IMR-90 (cell line): ENCODE measurements at places on chromosomes 4 and X. TPM values are rescaled to one million over a fixed set of nuclear protein-coding genes. Genes with fewer than 3 reads are reported as not detected.

Gene PIR
- 7.3 and 8.7 TPM in 2 replicates for polyA plus RNA-seq

GRCh38 chrX:40158036-40158706 lies 60.4 kb upstream of the BCOR start:
- peak overlapping the region; percentile 56 for H3K4me3 ChIP-seq
- peaks cover 2% of the 10 kb centered on the region; the same call in 1 of the 2 replicates for H3K4me1 ChIP-seq
- no peaks in the 10 kb centered on the region for H3K36me3 ChIP-seq
- H3K27me3 ChIP-seq = peaks cover 2% of the 10 kb centered on the region; the same call in 1 of the 2 replicates

Gene UBA6
- 26.8 and 29.2 TPM in 2 replicates for polyA plus RNA-seq

Gene FREM3
- not detected in 2 replicates for polyA plus RNA-seq

Gene CT45A5
- not detected in 2 replicates for polyA plus RNA-seq

Gene GAGE1
- polyA plus RNA-seq = not detected in 2 replicates

Gene SOD3
- polyA plus RNA-seq = 5.8 and 7.3 TPM in 2 replicates

DNA sequence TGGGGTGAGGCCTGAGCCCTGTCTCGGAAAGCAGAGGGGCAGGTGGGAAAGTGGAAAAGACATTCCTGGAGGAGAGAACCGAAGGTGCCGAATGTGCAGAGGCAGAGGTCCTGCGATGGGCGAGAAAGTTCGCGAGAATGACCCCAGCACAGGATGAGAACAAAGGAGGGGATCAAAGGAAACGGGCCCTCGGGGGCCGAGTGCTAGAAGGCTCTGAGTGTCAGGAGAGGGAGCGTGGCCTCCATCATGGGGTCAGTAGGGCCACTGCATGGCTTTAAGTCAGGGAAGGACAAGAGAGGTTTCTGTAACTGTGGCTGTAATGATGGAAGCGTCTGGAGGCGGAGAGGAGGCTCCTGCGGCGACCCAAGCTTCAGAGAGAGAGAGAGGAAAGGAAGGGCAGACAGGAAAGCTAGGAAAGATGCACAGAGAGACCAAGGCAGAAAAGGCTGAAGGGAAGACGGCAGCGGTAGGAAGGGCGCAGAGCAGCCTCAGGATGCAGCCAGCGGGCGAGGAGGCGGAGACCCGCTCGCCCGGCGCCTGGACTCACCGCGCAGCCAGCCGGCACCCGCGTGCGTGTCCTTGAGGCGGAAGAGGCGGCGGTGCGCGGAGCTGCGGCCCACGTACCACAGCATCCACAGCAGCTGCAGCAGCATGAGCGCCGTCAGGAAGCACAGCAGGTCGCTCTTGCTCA lies 669 bp downstream of the OTOP1 start:
- no peak overlapping the region for H3K4me3 ChIP-seq
- no peak overlapping the region for H3K27ac ChIP-seq
- H3K27me3 ChIP-seq = peaks cover 44% of the 10 kb centered on the region
- H3K36me3 ChIP-seq = no peaks in the 10 kb centered on the region

Gene CD38
- not detected in 2 replicates for polyA plus RNA-seq

Gene P2RY4
- polyA plus RNA-seq = 0.14 and 0.20 TPM in 2 replicates

Gene BMX
- polyA plus RNA-seq = not detected in 2 replicates

Gene ELOVL6
- polyA plus RNA-seq = 12.6 and 17.9 TPM in 2 replicates

Gene MXRA5
- polyA plus RNA-seq = 1.1 and 1.2 TPM in 2 replicates

- H3K36me3 ChIP-seq = no peaks in the 10 kb centered on the region
- H3K27me3 ChIP-seq = no peaks in the 10 kb centered on the region; the same call in 1 of the 2 replicates
- no peak overlapping the region for H3K4me3 ChIP-seq
- H3K27ac ChIP-seq = no peak overlapping the region
Measured at GRCh38 chr4:9916346-9916745, 105.0 kb downstream of the SLC2A9 start.

DNA sequence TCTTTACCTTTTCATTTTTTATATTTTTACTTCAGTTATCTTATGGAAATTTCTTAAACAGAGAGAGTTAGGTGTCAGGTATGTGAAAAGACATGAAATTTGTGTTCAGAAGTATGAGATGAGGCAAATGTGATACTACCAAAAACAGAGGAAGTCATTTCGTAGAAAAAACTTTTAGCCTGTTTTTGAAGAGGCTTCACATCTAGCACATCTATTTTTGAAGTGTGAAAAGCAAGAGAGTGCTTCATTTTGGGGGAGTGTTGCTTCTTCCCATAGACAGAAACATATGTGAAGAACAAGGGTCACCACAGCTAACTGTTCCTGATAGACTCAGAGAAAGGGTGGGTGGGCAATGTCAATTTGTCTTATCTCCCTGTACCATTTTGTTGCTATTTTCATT lies 125.3 kb downstream of the TET2 start:
- H3K4me1 ChIP-seq = no peaks in the 10 kb centered on the region
- H3K4me3 ChIP-seq = no peak overlapping the region
- DNase-seq = no peak
- H3K27me3 ChIP-seq = no peaks in the 10 kb centered on the region
- H3K27ac ChIP-seq = no peak overlapping the region

Gene PCYT1B
- polyA plus RNA-seq = 0.09 and 0.10 TPM in 2 replicates

- no peak overlapping the region for H3K27ac ChIP-seq
- no peaks in the 10 kb centered on the region for H3K36me3 ChIP-seq
- no peak overlapping the region for H3K4me3 ChIP-seq
- no peaks in the 10 kb centered on the region for H3K27me3 ChIP-seq
- H3K4me1 ChIP-seq = no peaks in the 10 kb centered on the region
- DNase-seq = no peak
Measured at GRCh38 chrX:150856785-150857184, 41.7 kb downstream of the CD99L2 start.

Gene FSTL5
- not detected in 2 replicates for polyA plus RNA-seq

DNA sequence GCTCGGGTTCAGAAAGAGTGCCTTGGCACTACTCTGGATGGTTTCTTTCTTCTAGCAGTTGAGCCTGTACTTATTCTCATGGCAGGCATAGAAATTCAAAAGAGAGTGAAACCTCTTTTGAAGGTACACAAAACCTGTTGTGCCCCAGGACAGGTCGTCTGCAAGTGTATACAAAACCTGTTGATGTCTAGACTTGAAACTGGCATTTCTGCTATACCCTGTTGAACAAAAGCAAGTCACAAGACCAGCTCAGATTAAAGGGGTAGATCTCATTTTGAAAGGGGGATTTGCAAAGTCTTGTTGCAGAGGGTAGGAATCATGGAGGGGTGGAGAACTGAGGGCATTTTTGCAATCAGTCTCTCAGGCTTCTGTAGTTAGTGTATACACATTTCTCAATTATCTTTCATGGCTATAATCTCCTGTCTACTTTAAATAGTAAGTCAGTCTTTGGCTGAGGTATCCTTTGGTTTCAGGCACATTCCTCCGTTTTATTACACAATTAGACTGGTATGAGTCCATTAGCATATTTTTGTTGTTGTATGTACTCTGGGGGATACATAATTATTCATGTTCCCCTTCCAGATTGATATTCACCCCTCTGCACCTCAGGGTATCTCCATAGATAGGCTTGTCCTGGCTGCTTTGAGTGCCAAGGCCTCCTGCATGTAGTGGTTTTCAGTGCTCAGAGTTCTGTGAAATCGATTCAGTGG lies 251.4 kb downstream of the DTHD1 start:
- H3K4me1 ChIP-seq = no peaks in the 10 kb centered on the region
- H3K36me3 ChIP-seq = no peaks in the 10 kb centered on the region
- no peaks in the 10 kb centered on the region for H3K27me3 ChIP-seq
- no peak for DNase-seq

Gene AGTR2
- not detected in 2 replicates for polyA plus RNA-seq

- no peaks in the 10 kb centered on the region for H3K27me3 ChIP-seq
- DNase-seq = no peak
- H3K4me1 ChIP-seq = no peaks in the 10 kb centered on the region
- H3K27ac ChIP-seq = no peak overlapping the region
Measured at GRCh38 chr4:28177641-28178040, 1317.0 kb downstream of the STIM2 start.

- no peak overlapping the region for H3K27ac ChIP-seq
- no peaks in the 10 kb centered on the region for H3K4me1 ChIP-seq
- H3K36me3 ChIP-seq = no peaks in the 10 kb centered on the region
- no peak overlapping the region for H3K4me3 ChIP-seq
- H3K27me3 ChIP-seq = no peaks in the 10 kb centered on the region
Measured at GRCh38 chrX:56947699-56948098, 47.6 kb downstream of the SPIN3 start.

DNA sequence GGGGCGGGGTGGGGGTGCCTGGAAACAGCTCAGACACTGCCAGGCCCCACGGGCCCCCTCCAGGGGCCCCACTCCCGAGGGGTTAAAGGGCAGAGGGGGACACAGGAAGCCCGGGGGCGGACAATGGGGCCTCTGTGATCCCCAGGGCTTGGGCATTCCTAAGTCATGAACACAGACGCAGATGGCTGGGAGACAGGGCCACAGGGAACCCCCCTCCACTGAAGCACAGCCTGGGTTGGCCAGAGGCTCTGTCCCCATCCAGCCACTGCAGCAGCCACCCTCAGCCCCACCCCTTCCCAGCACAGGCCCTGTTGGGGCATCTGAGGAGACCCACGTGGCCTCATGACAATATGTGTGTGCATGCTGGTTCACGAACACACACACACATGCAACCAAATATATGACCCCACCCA lies 3.9 kb downstream of the L1CAM start:
- H3K27me3 ChIP-seq = peaks cover 59% of the 10 kb centered on the region
- no peak overlapping the region for H3K27ac ChIP-seq
- H3K36me3 ChIP-seq = no peaks in the 10 kb centered on the region
- H3K4me3 ChIP-seq = no peak overlapping the region

Gene COX7B2
- not detected in 2 replicates for polyA plus RNA-seq

DNA sequence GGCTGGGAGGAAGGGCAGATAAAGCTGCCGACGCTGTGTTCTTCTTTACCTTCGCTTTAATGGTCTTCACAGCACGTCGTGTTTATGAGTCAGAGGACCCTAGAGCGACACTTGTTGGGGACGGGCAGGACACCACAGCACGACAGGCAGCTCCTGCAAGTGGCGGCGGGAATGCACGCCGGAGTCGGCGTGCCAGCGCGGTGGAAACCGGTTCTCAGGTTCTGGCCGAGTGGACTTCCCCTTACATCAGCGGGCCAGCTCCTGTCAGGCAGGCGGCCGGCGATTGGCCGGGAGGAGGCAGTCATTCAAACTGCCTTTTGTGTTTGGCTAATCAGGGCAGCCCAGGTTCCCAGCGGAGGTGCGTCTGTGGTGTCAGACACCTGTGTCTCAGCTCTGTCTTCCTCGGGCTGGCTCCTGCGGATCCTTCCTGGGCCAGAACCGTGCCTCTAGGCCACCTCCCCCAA lies 150.9 kb downstream of the SHROOM3 start:
- peak overlapping the region; percentile 38; the same call in 1 of the 2 replicates for H3K4me3 ChIP-seq
- H3K36me3 ChIP-seq = no peaks in the 10 kb centered on the region
- H3K27ac ChIP-seq = peak overlapping the region; percentile 3; the same call in 1 of the 2 replicates
- no peak for DNase-seq
- H3K4me1 ChIP-seq = peaks cover 15% of the 10 kb centered on the region
- H3K27me3 ChIP-seq = no peaks in the 10 kb centered on the region

DNA sequence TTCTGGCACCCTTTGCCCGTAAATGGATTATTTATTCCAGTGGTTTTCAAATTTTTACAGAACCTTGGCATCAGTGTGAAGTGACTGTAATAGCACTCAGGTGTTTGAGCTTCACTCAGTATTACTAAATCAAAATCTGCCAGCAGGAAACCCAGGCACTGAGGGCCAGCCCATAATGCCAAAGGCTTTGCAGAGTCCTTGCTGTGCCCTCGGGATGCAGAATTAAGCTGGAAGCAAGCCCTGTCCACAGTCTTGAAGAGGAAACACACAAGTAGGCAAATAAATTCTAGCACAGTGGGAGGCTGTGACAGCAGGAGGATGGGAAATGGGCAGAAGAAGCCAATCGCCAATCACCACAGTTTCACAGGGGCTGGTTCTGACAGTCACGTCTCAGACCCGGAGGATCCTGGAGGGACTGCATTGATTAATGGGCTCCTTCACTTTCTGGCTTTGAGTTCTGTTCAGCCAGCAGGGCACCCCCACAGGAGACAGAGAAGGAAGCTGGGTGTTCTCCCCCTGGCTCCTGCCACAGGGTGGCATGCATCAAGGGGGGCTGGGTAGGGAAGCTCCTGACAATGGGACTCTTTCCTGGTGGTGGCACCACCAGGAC lies 138.8 kb downstream of the MTNR1A start:
- no peak overlapping the region for H3K4me3 ChIP-seq
- H3K4me1 ChIP-seq = no peaks in the 10 kb centered on the region
- H3K27me3 ChIP-seq = no peaks in the 10 kb centered on the region; the same call in 1 of the 2 replicates
- DNase-seq = no peak

GRCh38 chr4:152485726-152486276 lies 50.1 kb downstream of the FBXW7 start:
- no peaks in the 10 kb centered on the region for H3K27me3 ChIP-seq
- peak; percentile 94 for DNase-seq
- no peak overlapping the region for H3K27ac ChIP-seq
- peak overlapping the region; percentile 37; the same call in 1 of the 2 replicates for H3K4me3 ChIP-seq
- no peaks in the 10 kb centered on the region for H3K36me3 ChIP-seq

- no peak overlapping the region for H3K27ac ChIP-seq
- no peak overlapping the region for H3K4me3 ChIP-seq
- H3K36me3 ChIP-seq = no peaks in the 10 kb centered on the region
- no peaks in the 10 kb centered on the region for H3K4me1 ChIP-seq
- no peaks in the 10 kb centered on the region for H3K27me3 ChIP-seq
Measured at GRCh38 chrX:155270969-155271368, 6.7 kb upstream of the RAB39B start.

Gene TMPRSS11A
- not detected in 2 replicates for polyA plus RNA-seq

Gene GRIA3
- polyA plus RNA-seq = not detected in 2 replicates

Gene PDE5A
- polyA plus RNA-seq = 71.5 and 101 TPM in 2 replicates

DNA sequence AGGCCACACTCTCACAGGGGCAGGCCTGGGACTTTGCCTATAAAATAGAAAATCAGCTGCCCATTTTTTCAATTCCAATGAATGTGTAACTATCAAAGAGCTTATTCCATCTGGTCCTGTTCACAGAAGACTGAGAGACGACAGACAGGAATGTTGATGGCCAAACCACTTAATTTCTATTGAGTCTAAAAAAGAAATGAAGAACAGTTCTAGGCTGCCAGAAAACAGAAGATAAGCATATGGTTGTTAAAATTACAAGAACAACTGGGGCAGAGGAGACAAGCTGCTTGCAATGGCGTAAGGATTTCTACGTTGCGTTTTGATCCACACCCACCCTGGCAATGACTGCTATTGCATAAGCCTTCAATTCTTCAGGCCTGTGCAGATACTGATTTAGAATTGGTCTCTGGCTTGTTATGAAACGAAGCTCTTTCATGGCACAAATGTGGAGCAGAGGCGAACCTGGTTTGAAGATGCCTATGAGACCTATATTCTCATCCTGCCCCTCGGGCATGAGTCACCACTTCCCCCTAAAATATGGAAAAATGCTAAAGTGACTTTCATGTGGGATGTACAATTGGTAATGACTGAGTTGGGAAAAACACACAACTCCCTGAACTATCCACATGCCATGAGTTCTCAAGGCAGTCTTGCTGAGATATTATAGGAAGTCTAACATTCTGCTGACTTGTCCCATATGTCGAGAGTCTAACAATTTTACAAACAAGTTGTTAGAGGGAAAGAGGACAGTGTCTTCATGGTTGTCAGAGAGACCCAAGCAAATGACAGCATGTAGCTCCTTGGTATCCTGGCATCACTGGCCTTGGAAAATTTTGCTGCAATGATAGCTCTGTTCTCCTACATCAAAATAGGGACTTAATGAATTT lies 37.9 kb upstream of the SORBS2 start:
- H3K27me3 ChIP-seq = peaks cover 4% of the 10 kb centered on the region
- no peak overlapping the region for H3K4me3 ChIP-seq
- no peak overlapping the region for H3K27ac ChIP-seq
- no peaks in the 10 kb centered on the region for H3K36me3 ChIP-seq
- H3K4me1 ChIP-seq = peaks cover 4% of the 10 kb centered on the region
- DNase-seq = no peak

- H3K4me3 ChIP-seq = no peak overlapping the region
- H3K36me3 ChIP-seq = no peaks in the 10 kb centered on the region
- DNase-seq = no peak
- H3K27me3 ChIP-seq = no peaks in the 10 kb centered on the region
- H3K27ac ChIP-seq = no peak overlapping the region
- H3K4me1 ChIP-seq = no peaks in the 10 kb centered on the region
Measured at GRCh38 chrX:137982472-137983172, 416.7 kb downstream of the ZIC3 start.

Gene ADGRG4
- under 0.01 TPM in 1 of 2 replicates, not detected in the other for polyA plus RNA-seq
